Activated naive CD8-positive, alpha-beta T cell treated with anti-CD3 and anti-CD28 coated beads, Interleukin-2, amount 10 ng/mL, durations not matched to agents 7 days and 5 days (primary cell): ENCODE measurements at places on chromosomes 2 and 18. TPM values are rescaled to one million over a fixed set of nuclear protein-coding genes. Genes with fewer than 3 reads are reported as not detected.
A peak's percentile ranks its signal among the peaks of the same experiment; 100 is the strongest.

- DNase-seq = no peak
Measured at GRCh38 chr2:36797324-36798070, 101.0 kb downstream of the VIT start.

DNA sequence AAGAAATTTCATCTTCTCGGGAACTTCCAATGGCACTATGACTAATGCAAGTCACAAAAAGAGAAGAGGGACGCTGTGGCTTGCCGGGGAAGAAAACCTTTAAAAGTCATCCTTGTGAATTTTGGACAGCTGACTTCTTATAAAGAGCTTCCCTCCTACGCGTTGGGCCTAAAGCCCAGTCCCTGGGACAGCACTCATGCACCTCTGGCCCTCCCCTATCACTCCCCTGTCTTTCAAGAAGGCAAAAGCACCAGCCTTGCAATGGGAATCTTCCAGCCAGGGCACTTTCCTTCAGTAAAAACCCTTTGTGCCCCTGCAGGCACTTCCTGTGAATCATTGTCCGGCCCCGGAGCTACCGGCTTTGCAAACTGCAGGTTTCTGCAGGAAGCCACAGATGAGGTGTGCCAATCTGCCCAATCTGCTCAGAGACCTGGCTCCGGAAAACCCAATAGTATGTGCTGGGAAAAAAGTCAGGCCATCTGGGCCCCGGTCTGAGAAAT, 7.1 kb downstream of the MREG start:
- DNase-seq = peak; percentile 43

Gene C2orf72
- 0.47 TPM for total RNA-seq

- DNase-seq = no peak
Measured at GRCh38 chr2:216770717-216771116, 75.4 kb upstream of the IGFBP5 start.

GRCh38 chr2:47908682-47909081, 2.4 kb upstream of the FBXO11 start:
- DNase-seq = no peak

- no peak for DNase-seq
Measured at GRCh38 chr2:211133766-211134165, 577.4 kb downstream of the CPS1 start.

DNA sequence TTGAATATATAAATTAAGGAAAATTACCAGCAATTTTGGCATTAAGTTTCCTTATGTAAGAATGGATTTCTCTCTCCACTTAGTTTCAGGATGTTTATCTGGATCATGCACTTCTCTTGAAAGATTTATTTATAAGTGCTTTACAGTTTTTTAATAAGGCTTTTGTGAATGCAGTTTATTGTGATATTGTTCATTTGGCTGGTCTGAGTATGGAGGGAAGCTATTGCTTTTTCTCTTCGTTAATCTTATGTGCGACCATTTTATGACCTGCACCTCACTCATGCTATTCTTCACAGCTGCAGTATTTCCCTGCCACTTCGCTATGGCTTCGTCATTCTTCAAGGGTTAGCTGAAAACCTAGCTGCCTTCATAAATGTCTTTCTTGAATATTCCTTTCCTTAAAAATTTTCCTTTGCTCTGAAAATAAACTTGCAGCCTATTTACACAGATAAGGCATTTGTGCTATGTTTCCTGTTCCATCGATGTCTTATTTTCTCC, 233.4 kb downstream of the SOCS6 start:
- DNase-seq = no peak

- DNase-seq = no peak
Measured at GRCh38 chr2:77034445-77034844, 487.7 kb downstream of the LRRTM4 start.
